ENCODE measurements at places on chromosomes 5 and 9. TPM values are rescaled to one million over a fixed set of nuclear protein-coding genes. Genes with fewer than 3 reads are reported as not detected.

The EFNA5 gene
- 3.0 TPM for total RNA-seq

The LRRC26 gene
- not detected for total RNA-seq

GRCh38 chr5:16180789-16181082 lies 1.1 kb upstream of the MARCHF11 start:
- DNase-seq, result no peak

The STK32A gene
- total RNA-seq, result 0.17 TPM

GRCh38 chr5:158123595-158123994 lies 264.6 kb upstream of the CLINT1 start:
- DNase-seq, result no peak

DNA sequence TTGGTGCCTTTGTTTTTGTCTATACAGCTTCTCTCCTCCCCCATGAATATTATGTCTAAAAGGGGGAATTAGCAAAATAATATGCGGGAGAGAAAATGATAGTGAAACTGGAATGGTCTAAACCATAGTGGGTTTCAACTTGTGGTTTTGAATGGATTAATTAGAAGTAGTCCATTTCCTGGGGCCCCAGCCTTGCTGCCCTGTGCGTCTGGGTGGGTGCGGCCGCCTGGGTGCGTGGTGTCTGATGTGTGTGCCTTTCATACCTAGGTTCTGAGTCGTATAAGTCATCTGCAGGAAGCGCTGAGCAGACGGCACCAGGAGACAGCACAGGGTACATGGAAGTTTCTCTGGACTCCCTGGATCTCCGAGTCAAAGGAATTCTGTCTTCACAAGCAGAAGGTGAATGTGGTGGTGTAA lies 120.0 kb upstream of the CACNA1B start:
- peak; percentile 66 for DNase-seq

The GAS1 gene
- total RNA-seq, result 1.7 TPM

DNA sequence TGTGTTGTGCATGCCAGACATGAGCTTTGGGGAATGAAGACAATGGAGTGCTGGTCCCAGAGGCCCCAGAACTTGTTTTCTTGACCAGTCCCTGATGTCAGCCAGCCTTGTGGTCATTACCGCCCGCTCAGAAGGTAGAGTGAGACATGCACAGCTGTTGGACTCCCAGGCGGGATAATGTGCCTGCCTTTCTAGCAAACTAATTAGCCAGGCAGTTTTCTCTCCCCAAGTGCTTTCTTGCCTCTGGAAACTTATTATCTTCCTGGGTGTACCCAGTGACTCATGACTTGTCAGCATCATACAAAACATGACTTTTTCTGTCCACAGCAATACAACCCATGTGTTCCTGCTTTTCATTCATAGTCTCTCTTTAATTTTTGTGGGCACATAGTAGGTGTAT lies 131.1 kb downstream of the RMI1 start:
- DNase-seq, result peak; percentile 80

The ADAMTSL1 gene
- 5.3 TPM for total RNA-seq

The PCDHGA5 gene
- total RNA-seq, result 0.41 TPM

GRCh38 chr5:159459951-159460538 lies 129.8 kb upstream of the IL12B start:
- DNase-seq, result peak; percentile 54

- no peak for DNase-seq
These were observed 330.6 kb upstream of the MEF2C start for GRCh38 chr5:89213573-89213972.

DNA sequence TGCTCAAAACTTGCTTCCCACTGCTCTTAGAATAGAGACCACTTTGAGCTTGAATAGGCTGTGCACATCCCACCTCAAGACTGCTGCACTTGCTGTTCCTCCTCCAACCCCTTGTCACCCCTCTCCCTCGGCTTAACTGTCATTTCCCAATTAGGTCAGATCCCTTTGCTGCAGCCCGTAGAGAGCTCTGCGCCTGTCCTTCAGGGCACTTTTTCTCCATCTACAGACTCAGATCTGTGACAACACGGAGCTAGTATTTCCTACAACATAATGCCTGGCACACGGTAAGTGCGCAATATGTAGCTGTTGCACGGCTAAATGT lies 485 bp upstream of the HABP4 start:
- no peak for DNase-seq

- DNase-seq, result peak; percentile 83
These were observed 304.6 kb downstream of the ACTL7B start for GRCh38 chr9:108551030-108551841.

The PCDHGA8 gene
- 0.31 TPM for total RNA-seq

The BTNL3 gene
- not detected for total RNA-seq

- no peak for DNase-seq
These were observed 398.5 kb upstream of the RPS23 start for GRCh38 chr5:82676661-82677060.

The OBP2B gene
- total RNA-seq, result not detected

DNA sequence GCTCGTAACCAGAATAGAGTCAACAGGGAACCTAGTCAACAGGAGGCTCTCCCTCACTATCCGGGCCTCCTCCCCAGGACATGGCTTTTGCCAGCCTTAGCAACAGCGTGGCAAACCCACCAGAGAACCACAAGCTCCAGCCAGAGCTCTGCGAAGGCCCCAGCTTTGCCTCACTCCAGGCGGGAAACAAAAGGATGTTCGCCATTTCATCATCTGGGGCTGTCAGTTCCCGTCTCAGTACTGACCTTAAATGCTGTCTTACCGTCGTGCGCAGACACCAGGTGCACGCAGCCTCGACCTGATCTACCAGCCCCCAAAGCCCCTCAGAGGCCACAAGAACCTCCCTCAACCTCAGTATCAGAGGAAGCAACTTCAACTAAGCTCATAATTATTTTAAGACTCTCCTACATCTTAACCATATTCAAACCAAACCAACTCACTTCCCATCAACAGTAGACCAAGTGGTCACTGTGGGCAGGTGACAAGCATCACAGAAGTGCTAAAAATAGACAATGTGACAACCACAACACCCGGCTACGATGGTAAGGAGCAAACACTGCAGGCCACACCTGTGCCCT lies 71.4 kb downstream of the SEMA4D start:
- DNase-seq, result no peak

- no peak for DNase-seq
These were observed 256.9 kb upstream of the COX7C start for GRCh38 chr5:86360801-86361200.

The CDX1 gene
- not detected for total RNA-seq

The TMEM38B gene
- total RNA-seq, result 32.5 TPM

GRCh38 chr9:626596-626995 lies 214.9 kb upstream of the DMRT1 start:
- no peak for DNase-seq

The MARCOL gene
- not detected for total RNA-seq

DNA sequence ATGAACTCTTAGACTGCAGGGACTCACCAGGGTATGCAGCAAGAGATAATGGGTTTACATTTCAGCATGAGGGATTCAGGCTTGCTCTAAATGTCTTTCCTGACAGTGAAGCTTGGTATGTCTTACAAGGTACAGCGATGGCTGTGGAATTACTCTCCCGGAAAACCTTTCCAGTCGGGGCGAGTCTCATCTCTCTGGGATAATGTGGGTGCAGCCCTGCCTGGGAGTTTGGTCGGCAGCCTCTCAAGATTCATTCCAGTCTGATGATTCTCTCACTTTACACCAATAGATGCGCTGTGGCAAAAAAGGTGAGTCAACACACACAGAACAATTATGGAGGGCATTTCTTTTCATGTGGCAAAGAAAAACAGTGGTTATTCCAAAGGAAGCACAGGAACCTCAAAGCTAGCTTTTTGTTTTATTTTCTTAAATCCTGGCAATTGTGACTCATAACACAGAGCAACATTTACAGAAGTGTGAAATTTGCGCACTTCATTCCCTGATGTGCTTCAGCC lies 190.3 kb downstream of the DCP2 start:
- DNase-seq, result peak; percentile 94

DNA sequence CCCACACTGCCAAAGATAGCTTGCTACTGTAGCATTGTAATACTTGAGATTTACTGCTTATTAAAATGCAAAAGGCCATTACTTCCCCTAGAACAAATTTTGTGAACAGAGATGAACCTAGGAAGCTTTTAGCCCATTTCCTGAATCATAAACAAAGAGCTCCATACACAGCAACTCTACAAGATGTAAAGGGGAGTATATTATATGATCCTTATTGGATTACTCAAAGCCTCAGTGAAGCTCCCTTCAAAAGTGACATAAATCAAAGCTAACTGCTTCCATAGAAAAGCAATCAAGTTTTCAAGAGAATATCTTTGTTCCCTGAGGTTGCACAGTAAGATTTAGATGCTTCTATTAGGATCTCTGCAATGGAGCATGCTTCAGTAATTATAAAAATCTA lies 629.8 kb downstream of the EFNA5 start:
- DNase-seq, result no peak

DNA sequence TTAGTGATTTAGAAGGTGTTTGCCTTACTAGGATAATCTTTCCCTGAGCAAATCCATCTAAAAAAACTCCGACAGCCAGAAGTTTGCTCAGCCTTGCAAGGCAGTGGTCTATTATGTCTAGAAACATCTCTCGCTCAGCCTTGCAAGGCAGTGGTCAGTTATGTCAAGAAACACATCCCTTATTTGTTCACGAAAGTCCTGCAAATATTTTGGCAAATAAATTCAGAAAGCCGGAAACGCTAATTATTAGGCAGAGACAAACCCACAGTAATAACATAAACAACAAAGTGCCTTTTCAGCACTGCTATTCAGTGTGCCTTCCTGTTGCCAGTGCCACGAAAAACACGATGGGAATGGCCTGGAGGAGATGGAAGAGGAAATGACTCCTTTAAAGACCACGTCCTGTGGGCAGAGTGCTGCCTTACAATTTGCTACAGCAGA lies 184.5 kb downstream of the GNAQ start:
- peak; percentile 54 for DNase-seq

The MTRR gene
- total RNA-seq, result 23.2 TPM

DNA sequence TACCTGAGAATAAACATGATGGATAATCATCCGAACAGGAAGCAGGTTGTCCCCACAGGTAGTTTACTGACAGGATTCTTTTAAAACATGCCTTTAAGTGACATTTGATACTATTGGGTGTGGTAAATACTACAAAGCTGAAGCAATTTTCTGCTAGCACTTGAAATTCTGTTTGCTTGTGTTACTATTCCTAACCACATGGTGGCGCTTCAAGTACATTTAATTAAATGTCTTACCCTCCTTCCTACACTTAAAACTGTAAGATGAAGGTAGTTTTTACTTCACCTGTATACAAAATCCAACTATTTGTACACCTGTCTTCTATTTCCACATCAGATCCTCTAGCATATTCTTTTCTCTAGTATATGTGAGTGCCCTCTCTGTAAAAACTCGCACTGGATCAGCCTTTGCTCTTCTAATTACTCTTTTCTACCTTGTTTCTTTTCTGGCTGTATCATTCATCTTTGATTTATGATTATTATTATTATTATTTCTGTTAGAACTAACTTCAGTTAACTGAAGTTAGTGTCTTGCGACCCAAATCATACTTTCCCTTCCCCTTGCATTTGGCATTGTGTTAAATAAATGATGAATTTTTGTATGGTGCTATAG lies 18.4 kb downstream of the SLC25A46 start:
- peak; percentile 61 for DNase-seq

DNA sequence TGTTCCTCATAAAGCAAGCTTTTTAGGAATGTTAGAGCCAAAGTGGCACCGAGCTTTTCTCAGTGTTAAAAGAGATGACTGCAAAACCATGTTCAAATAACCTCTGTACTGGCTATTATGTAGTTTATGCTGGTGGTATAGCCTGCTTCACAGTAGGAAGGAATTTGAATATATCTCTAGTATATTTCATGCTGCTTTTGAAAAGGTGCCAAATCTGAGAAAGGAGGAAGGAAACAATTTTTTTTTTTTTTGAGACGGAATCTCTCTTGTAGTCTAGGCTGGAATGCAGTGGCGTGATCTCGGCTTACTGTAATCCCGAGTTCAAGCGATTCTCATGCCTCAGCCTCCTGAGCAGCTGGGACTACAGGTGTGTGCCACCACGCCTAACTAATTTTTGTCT lies 13.5 kb downstream of the CREBRF start:
- no peak for DNase-seq

GRCh38 chr5:125390326-125390725 lies 643.9 kb upstream of the ZNF608 start:
- no peak for DNase-seq

- no peak for DNase-seq
These were observed 72.0 kb downstream of the PRKACG start for GRCh38 chr9:68941780-68942459.

The CD274 gene
- 1.4 TPM for total RNA-seq

DNA sequence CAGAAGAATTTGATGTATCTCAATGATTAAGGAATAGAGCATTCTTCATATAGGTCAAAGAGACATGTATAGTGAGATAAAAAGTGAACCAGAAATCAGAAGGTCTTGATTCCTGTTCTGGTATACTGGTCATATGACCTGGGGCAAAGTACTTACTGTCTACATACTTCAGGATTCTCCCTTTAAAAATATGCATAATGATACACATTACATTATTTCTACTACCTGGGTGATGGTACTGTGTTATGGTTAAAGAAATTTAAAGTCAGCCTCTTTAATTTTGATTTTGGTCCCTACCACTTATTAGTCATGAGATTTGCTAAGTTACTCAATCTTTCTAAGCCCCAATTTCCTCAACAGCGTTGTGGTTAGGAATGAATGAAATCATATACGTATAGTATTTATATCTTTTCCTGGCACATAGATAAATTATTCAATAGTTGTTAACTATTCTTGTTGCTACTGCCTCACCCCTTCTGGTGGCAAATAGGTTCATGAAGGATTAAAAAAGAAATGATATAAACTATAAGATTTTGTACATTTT lies 984.1 kb downstream of the TLE4 start:
- no peak for DNase-seq

The CDK7 gene
- total RNA-seq, result 96.2 TPM

DNA sequence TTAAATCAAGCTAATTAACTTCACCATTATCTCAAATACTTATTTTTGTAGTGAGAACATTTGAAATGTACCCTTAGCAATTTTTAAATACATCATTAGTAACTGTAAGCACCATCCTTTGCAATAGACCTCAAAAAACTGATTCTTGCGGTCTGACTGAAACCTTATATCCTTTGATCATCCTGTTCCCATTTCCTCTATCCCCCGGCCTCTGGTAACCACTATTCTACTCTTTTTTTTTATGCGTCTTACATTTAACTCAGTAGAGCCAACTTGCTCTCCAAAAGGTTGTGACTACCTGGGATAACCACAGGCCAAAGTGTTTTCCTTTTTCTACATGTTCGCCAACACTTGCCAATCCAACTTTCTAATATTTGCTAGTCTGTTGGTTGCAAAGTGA lies 106.1 kb downstream of the IRX1 start:
- no peak for DNase-seq

The PTGS1 gene
- total RNA-seq, result not detected

- DNase-seq, result no peak
These were observed 15.4 kb downstream of the CEMIP2 start for GRCh38 chr9:71752928-71753327.

DNA sequence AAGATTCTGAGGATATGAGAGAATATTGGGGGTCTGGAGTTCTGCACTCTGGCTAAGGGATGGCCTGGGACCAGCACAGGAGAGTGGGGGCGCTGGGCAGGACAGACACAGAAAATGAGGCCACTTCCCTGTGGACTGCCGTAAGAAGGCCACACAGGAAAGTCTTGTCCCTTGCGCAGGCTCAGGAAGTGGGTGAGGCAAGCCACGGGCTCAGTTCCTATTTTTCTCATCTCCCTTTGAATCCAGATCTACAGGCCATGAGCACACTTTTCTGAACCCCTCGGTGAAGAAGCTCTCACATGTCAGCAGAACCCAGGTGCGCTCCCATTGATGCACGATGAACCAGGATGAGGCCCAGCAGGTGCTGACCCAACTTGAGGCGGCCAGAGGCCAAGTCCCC lies 207.4 kb downstream of the AGTPBP1 start:
- DNase-seq, result no peak

GRCh38 chr9:87189006-87189405 lies 241.7 kb upstream of the GAS1 start:
- no peak for DNase-seq

GRCh38 chr5:93585767-93586385 lies 2.9 kb downstream of the NR2F1 start:
- no peak for DNase-seq

Data from A172 (cell line).